ENCODE measurements at places on chromosomes 5 and 9. TPM values are rescaled to one million over a fixed set of nuclear protein-coding genes. Genes with fewer than 3 reads are reported as not detected.
A peak's percentile ranks its signal among the peaks of the same experiment; 100 is the strongest.

DNA sequence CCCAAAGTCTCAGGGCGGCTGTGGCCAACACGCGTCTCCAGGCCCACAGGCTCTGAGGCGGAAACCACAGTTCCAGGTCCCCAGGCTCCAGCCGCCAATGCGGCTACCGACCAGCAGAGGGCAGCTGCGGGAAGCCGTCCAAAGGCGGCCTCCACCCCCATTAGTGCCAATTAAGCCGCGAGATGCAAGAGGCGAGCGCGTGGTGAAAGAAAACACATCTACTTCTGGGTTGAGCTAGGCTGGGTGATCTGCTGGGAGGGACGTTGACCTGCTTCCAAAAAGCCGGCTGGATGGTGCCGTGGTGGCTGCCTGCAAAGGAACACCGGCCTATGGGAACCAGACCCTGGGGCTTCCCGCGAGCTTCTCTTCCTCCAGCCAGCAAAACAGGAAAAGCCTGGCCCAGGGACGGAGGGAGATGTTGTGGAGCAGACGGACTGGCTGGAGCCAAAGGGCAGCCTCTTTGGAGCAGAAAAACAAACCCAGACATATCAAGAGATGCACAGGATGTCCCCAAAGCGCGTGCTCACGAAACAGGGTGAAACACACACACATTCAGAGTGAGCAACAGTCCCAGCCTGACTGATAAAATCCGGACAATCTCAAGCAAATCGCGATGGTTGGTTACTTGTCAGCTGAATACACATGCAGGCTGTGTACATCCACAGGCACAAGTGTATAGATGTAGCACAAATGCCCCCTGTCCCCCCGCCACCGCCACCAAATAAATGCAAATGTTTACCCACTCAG, 187.1 kb upstream of the BRINP1 start:
- DNase-seq: peak; percentile 80

DNA sequence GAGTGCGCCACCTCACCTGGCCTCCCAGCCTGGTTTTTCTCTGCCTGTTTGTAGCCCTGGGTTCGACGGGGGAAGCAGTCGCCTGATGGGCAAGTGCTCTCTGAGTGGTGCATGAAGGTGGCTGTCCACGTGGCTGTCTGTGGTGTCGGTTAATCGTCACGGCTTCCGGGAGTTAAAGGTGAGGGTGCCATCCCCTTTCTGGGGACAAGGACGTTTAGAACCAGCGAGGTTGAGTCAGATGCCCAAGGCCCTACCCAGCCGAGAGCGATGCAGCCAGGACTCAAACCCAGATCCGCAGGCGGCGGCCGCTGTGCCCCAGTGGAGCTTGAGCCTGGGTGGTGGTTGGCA, 47.7 kb downstream of the RXRA start:
- no peak for DNase-seq

- DNase-seq: no peak
Observed at GRCh38 chr5:44833249-44833648, 24.5 kb downstream of the MRPS30 start.

DNA sequence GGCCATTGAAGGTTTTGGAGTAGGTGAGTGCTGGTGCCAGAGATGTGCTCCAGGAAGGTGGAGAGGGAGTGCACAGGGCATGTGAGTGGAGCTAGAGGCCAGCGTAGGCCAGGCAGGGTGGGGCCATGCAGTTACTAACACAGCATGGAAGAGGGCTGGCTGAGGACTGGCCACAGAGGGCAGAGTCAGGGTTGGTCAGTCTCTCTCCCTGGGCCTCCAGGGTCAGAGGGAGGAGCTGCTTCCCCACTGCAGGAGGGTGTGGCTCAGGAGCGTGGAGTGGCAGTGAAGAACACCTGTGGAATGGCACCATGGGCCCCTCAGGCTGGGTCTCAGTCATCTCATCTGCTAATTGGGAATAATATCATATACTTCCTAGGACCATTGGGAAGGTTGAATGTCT, 167.7 kb downstream of the MACROH2A1 start:
- DNase-seq: no peak

DNA sequence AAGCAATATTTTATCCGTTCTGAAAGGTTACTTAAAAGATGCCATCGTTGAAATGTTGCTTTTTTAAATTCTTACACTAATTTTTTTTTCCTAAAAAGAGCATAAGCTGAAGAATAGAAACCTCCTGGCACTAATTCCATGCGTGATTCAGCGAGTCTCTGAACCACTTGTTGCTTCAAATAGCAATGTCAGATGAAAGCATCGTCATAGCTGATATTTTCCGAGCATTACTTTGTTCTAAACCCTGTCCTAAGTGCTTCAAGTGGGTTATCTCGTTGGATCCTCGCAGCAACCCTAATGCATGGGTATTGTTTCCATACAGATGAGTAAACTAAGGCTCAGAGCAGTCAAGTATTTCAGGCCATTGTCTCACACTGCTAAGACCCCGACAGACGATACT, 79.7 kb downstream of the CDH6 start:
- no peak for DNase-seq

GRCh38 chr5:139949710-139950109, 93.4 kb downstream of the NRG2 start:
- no peak for DNase-seq

GRCh38 chr9:112087506-112087905, 87.6 kb downstream of the SUSD1 start:
- DNase-seq: no peak

DNA sequence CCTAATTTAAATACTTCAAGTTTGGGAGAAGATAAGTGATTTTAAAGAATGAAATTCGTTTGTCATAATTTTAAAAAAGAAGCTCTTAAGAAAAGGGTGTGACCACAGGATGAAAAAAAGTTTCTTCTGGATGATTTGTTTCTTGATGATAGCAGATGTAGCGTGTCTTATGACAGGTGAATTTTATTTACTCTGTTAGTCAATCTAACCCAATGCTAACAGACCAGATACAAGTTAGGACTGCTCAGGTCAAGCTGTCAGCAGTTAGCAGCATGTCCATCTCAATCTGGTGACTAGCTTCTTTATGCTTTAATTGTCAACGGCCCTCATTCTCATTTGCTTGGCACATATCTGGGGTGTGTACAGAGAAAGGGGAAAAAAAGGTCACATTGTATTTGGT, 456.0 kb downstream of the BNC2 start:
- DNase-seq: no peak

DNA sequence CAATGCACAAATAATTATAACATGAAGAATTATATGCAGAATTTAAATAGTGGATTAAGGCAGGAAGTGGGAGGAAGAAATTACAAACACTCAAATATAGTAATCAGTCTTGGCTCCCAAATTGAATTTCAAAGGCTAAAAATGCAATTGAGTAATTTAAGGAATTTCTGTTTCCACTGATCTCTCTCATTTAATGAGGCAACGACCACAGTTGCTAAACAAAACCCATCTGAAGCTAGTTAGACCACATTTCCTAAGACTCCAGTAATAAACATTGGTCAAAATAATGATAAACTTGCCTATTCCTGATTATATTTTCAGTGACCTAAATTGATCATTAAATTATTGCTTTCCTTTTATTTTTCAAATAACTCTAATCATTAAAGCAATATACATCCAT, 174.3 kb upstream of the GRIN3A start:
- DNase-seq: no peak

DNA sequence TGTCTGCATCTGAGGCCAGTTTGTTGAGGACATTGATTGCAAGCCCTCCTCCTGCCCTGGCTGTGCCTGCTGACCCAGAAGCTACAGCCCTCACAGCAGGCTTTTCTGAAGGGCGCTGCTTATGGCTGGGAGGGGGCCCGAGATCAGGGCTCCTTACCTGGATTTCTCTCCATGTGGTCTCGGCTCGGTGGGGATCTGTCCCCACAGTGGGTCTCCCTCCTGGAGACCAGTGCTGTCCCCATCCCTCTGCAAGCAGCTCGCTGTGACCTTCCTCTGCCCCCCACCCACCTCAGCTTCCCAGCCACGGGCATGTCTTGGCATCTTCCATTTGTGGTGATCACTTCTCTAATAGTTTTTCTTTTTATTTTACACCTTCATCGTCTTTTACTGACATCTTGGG, 357.9 kb downstream of the IRX2 start:
- DNase-seq: no peak

DNA sequence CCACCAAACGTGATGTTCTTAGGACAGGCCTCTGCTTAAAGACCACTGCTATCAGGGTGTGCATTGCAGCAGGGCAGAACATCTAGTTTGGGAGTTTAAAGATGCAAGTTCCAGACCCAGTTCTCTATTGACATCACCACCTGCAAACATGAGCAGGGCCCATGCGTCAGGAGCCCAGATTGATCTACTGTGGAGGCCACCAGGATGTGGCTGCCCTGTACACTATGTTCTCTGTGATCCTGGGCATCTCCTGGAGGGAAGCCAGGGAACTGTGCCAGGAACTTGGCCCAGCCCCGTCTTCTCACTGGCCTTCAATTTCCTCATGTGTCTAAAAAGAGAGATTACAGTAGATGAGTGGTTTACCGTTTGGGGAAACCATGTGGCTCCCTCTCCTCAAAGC, 87.1 kb downstream of the PDE6A start:
- DNase-seq: peak; percentile 82

DNA sequence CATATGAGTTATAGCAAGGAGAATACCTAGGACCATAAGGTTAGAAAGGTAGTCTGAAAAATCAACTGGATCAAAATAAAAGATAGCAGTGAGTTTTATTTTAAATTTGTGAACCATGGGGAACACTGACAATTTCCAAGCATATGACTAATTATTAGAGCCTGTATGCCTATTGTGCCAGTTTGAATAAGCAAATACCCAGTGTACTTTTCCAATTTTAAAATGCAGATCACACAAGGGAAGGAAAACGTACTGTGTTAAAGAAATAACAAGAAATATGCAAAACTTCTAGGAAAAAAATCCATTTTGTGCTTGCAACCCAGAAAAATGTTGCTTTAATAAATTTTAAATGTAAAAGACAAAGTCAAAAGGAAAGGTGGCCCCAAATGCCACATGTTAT, 257.4 kb downstream of the BNC2 start:
- no peak for DNase-seq

- DNase-seq: peak; percentile 31
Observed at GRCh38 chr5:126002222-126002897, 420.8 kb upstream of the GRAMD2B start.

- no peak for DNase-seq
Observed at GRCh38 chr5:1536322-1536845, 12.6 kb upstream of the LPCAT1 start.

GRCh38 chr5:84181093-84181492, 203.6 kb downstream of the EDIL3 start:
- no peak for DNase-seq

The SIT1 gene
- not detected for total RNA-seq

The NUTM2F gene
- total RNA-seq: not detected

The KCNN2 gene
- total RNA-seq: 1.4 TPM

The FBP2 gene
- not detected for total RNA-seq

The SPATA31D4 gene
- not detected for total RNA-seq

The PLCXD3 gene
- 0.51 TPM for total RNA-seq

All from dermis blood vessel endothelial cell (primary cell).